ENCODE measurements at places on chromosomes 2 and 18.

DNA sequence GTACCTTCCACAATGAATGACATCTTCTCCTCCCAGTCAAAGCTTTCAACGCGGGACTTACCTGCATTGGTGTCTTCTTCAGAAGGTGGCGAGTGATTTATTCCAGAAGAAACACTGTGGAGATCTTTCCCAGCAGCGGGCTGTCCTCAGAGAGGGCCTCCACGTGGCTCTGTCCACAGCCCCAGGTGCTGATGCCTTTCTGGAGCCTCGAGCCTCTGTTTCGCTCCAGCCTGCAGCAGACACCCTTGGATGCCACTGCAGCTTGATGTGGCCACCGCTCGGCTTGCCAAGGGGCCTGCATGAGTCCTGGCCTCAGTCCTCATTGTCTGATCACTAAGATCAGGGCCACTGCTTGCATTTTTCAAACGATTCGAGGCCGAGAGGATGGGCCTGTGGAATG, 46.6 kb upstream of the GALR1 start:
- no peak for DNase-seq

DNA sequence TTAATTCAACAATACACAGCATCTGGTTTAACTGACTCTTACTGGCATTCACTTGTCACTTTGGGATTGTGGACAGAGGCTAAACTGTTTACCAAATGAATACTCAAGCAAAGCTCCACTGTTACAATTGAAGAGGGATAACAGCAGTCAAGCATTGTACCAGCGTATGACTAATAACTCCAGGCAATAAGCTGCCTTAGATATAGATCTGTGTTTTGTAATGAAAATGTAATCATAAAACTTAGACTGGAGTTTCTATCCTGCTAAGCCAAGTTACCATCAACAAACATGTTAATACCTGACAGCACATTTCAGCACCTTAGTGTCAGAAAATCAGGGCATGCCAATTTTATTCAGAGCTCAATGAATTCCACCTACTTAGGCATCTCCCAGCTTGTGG, 889.5 kb downstream of the EPHA4 start:
- DNase-seq = no peak

DNA sequence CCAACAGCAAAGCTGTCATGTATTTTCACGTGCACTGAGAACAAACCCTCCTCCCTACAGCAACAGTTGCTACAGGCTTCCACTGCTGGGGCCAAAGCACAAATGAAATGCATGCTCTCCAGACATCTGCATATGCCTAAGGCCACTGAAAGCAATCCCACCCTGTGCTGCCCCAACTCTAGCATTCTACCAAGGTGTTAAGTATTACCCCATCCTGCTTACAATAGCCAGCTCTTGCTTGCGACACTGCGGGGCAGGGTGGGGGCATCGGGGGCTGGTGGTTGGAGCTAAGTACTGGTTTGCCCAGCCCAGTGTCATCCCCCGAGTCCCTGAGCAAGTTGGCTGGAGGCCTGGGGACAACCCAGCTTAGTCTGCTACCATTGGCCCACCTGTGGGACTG, 742.5 kb downstream of the TDRD15 start:
- DNase-seq = no peak

GRCh38 chr18:24086082-24086481, 52.8 kb upstream of the CABYR start:
- DNase-seq = no peak

GRCh38 chr2:232532419-232532818, 6.5 kb downstream of the CHRND start:
- DNase-seq = no peak

DNA sequence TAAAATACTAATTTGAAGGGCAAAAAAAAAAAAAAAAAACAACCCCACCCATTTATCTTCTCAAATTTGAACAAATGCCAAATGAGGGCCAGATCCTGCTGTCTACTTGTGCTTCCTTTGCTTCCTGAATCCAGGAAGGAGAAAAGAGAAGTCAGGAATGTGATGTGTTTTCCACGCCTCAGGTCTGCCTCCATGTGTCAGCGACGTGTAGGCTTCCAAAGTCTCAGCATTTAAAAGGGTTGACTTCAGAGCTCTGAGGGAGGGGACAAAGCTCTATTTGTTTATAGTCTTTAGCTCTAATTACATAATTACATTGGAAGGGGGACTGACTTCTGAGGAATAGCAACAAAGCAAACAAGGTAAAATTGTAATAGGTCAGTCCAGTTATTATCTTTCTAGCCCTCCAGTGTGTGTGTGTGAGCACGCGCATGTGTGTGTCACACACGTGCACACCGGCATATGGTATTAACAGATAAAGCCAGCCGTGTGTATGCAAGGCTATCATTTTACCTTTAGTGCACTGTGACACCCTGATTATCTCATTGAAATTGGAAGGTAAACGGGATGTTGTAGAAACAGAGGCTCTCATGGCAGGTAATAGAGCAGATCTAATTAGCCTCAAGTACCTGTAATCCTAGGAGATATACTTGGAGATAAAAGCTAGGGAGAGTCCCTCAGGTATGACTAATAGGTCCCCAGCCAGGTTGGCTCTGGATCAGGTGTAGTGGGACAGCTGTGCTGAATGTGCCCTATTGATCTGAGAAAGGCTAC, 911.4 kb upstream of the ZEB2 start:
- DNase-seq = no peak

DNA sequence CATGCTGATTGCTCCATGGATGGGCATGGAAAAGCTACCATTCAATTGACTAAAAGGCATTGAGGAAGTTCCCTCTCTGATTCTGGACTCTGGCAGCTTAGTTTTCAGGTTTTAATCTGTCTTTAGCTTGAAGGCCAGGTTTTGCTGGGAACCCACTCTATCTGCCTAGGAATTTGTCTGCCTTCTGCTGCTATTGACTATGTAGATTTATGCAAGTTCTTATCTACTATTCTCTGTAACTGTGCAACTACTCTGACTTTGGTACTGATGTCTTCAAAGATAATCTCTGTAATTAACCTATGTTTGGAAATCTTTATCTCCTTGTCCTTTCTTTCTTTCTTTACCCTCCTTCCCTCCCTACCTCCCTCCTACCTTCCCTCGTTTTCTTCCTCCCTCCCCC, 178.8 kb downstream of the DSEL start:
- DNase-seq = no peak

Data from CD4-positive, alpha-beta T cell treated with Interleukin-15 for 4 hours (primary cell).